Upper lobe of right lung (tissue), 1 donor: ENCODE measurements at places on chromosomes 1 and 21. TPM values are rescaled to one million over a fixed set of nuclear protein-coding genes. Genes with fewer than 3 reads are reported as not detected.

DNA sequence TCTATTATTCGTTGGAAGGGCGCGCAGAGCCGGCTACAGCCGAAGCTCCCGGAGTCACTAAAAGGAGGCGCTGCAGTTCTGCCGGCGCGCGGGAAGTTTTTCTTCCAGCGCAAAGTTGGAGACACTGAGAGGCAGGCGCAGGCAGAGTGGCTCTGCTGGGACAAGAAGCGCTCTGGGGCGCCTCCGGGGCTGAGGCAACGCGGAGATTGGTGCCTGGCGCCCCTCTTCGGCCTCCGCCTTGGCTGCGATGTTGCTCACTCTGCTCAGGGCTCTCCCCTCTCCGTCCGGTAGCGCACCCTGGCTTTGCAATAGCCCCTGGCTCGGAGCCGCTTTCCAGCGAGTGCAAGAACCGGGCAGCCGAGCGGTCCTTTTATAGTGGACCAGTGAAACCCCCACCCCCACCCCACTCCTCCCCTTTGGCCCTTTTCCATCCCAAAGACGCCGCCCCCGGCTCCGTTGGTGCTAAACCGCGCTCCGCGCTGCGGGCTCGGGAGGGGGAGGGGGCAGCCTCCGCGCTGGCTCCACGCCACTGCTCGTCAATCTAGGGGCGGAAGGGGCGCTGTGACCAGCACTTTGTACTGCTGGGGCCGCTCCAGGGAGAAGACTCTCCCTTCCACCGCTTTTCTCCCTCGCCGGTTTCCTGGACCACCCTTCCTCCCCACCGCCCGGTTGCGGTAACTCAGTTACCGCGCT lies at the start of gene ADAMTS1:
Gene ADAMTS1, minus strand, starts transcription at position 344 of the 693 bp plus-strand sequence. CDS start 455 bp downstream, outside the sequence.
- peaks cover 28% of the 10 kb centered on the region for H3K4me1 ChIP-seq
- peak within 1 kb of the TSS; percentile 79 for H3K4me3 ChIP-seq

DNA sequence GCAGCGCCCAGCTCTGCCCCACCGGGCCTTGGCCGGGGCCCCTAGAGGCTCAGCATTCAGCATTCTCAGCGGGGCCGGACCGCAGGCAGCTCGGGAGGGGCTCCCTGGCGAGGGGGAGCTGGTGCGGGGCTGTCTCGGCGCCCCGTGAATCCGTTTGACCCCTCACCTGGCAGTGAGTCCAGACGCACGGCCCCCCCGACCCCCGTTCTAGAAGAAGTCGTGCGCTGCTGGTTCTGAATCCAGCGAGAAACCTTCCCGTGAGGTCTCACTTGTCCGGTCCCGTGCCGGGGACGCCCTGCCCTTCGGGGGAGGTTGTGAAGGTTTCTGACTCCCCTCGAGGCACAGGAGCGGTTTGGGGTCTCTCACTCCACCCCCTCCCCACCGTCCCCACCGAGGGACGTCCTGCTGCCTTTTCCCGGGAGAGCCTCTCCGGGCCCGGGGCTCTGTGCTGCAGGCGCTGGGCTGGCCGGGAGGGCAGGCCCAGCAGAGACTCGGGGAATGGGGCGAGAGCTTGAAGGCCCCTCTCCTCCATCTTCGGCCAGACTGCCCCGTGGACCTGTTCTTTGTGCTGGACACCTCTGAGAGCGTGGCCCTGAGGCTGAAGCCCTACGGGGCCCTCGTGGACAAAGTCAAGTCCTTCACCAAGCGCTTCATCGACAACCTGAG lies 655 bp downstream of the COL6A1 start:
- peaks cover 2% of the 10 kb centered on the region for H3K4me1 ChIP-seq
- DNase-seq: no peak
- H3K27ac ChIP-seq: peak overlapping the region; percentile 70
- peaks cover 9% of the 10 kb centered on the region for H3K27me3 ChIP-seq
- peaks cover 15% of the 10 kb centered on the region for H3K36me3 ChIP-seq

GRCh38 chr21:40386294-40386911 lies 460.6 kb downstream of the DSCAM start:
- peak; percentile 81 for DNase-seq
- H3K36me3 ChIP-seq: no peaks in the 10 kb centered on the region
- H3K27me3 ChIP-seq: no peaks in the 10 kb centered on the region
- no peak overlapping the region for H3K4me3 ChIP-seq
- H3K27ac ChIP-seq: no peak overlapping the region

DNA sequence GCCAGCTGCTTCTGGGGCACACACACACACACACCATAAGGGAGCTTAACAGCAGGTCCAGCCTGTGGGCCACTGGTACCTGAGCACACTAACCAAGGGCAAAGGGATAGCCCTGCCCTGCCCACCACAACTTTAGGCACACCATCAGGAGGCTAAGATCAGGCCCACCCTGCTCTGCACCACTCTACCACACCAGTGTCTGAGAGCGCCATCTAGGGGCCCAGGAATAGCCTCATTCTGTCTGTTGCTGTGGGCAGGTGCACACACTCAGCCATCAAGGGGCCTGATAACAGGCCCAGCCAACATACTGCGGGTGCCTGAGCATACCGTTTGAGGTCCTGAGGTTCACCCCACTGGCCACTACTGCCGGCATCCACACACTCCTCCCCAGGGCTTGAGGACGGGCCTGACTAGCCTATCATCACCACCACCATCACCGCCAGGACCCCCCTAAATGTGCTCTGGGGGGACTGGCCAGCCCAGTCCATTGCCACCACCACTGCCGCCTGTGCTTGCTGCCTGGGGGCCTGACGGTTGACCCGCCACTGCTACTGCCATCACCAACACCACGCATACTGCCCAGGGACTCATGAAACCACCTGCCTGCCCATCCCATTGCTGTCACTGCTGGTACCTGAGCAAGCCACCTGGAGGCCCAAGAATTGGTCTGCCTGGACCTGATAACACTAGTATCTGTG lies 31.3 kb downstream of the NSL1 start:
- no peaks in the 10 kb centered on the region for H3K4me1 ChIP-seq
- no peak overlapping the region for H3K4me3 ChIP-seq
- H3K27ac ChIP-seq: no peak overlapping the region
- no peak for DNase-seq
- no peaks in the 10 kb centered on the region for H3K27me3 ChIP-seq

GRCh38 chr1:18011703-18012102 lies 95.9 kb upstream of the IGSF21 start:
- H3K4me3 ChIP-seq: no peak overlapping the region
- DNase-seq: no peak
- no peak overlapping the region for H3K27ac ChIP-seq
- no peaks in the 10 kb centered on the region for H3K36me3 ChIP-seq

GRCh38 chr1:33363021-33363420 lies 42.1 kb upstream of the A3GALT2 start:
- peaks cover 32% of the 10 kb centered on the region for H3K4me1 ChIP-seq
- no peak overlapping the region for H3K4me3 ChIP-seq
- DNase-seq: no peak
- no peak overlapping the region for H3K27ac ChIP-seq

DNA sequence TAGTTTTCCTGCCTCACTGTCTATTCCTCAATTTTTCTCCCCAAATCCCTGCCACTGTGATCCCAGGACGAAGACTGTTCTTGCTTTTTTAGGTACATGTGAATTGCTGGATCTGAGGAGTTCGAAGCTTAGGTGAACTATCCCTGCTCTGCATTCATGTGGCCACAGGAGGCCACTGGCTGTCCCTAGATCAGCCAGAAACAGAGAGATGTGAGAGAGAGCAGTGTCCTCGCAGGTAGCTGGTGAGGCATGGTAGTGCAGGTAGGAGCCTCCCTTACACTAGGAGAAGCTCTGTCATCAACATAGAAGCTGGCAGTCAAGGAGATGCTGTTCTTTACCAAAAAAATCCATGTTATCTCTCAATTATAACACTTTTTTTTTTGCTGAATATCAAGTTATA lies 71.5 kb downstream of the USP24 start:
- peaks cover 7% of the 10 kb centered on the region for H3K4me1 ChIP-seq
- H3K36me3 ChIP-seq: peaks cover 81% of the 10 kb centered on the region
- DNase-seq: no peak
- no peak overlapping the region for H3K4me3 ChIP-seq

GRCh38 chr1:44218503-44219300 lies 5.4 kb downstream of the DMAP1 start:
- DNase-seq: no peak
- no peaks in the 10 kb centered on the region for H3K27me3 ChIP-seq
- no peak overlapping the region for H3K27ac ChIP-seq
- peaks cover 62% of the 10 kb centered on the region for H3K36me3 ChIP-seq

- H3K36me3 ChIP-seq: no peaks in the 10 kb centered on the region
- H3K4me3 ChIP-seq: no peak overlapping the region
- peak; percentile 63 for DNase-seq
- no peak overlapping the region for H3K27ac ChIP-seq
Observed at GRCh38 chr21:43188592-43189210, 19.9 kb downstream of the CRYAA start.

DNA sequence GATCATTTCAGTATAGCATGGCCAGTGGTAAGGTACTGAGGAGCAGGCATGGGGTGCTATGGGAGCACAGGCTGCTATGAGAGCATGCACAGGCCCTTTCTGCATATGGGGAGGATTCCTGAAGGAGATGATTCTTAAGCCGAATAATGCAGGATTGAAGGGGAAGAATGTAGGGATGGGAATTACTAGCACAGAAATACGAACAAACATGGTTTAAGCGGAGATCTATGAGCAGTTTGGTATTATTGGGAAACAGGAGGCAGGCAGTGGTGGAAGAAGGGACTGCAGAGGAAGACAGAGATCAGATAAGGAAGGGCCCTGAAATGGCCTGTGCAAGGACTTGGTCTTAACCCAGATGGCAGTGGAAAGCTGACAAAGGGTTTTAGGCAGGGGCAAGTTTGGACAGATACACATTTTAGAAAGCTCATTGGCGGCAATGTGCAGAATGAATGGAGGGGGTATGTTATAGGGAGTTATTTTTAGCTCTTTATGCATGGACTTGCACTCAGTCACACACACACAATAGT lies 1.7 kb downstream of the OSCP1 start:
- no peaks in the 10 kb centered on the region for H3K27me3 ChIP-seq
- H3K4me1 ChIP-seq: peaks cover 5% of the 10 kb centered on the region
- no peak overlapping the region for H3K4me3 ChIP-seq
- DNase-seq: no peak
- no peak overlapping the region for H3K27ac ChIP-seq

DNA sequence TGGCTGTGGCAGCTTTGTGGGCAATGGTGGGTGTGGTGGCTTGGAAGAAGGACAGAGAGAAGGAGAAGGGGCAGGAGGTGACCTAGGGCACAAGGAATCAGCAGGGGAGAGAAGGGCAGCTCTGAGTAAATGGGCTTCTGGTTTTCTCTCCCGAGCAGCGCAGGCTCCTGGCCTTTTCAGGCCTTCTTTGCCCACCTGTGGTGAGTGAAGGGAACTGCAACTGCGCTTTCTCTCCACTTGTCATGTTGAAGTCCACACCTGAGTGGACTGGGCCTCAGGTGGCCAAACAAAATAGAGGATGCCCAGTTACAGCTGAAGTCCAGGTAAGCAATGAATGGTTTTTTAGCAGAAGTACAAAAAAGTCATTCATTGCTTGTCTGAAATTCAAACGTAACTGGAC lies 29.4 kb upstream of the KCNA10 start:
- H3K4me1 ChIP-seq: no peaks in the 10 kb centered on the region
- DNase-seq: no peak
- H3K4me3 ChIP-seq: no peak overlapping the region
- no peak overlapping the region for H3K27ac ChIP-seq
- no peaks in the 10 kb centered on the region for H3K36me3 ChIP-seq
- no peaks in the 10 kb centered on the region for H3K27me3 ChIP-seq

DNA sequence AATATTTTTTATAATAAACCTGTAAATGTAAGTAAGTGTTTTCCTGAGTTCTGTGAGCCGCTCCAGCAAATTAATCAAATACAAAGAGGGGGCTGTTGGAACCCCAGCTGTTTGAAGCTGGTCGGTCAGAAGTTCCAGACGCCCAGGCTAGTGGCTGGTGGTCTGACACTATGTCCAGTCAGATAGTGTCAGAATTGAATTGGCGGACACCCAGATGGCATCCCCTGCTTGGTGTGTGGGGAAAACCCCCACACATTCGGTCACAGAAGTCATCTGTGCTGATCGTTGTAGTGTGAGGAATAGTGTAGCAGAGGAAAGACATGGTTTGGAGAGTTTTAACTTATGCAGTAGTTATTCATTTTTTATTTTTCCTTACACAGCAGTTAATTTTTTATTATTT lies 32.4 kb downstream of the TBCE start:
- H3K27me3 ChIP-seq: no peaks in the 10 kb centered on the region
- no peaks in the 10 kb centered on the region for H3K36me3 ChIP-seq

- H3K36me3 ChIP-seq: no peaks in the 10 kb centered on the region
- H3K27ac ChIP-seq: peak overlapping the region; percentile 8
- no peak overlapping the region for H3K4me3 ChIP-seq
Observed at GRCh38 chr1:225771661-225772322, 5.8 kb upstream of the SRP9 start.

- H3K4me3 ChIP-seq: no peak overlapping the region
- no peaks in the 10 kb centered on the region for H3K27me3 ChIP-seq
- DNase-seq: no peak
- H3K4me1 ChIP-seq: no peaks in the 10 kb centered on the region
- no peaks in the 10 kb centered on the region for H3K36me3 ChIP-seq
Observed at GRCh38 chr1:77292551-77292950, 10.7 kb downstream of the AK5 start.

DNA sequence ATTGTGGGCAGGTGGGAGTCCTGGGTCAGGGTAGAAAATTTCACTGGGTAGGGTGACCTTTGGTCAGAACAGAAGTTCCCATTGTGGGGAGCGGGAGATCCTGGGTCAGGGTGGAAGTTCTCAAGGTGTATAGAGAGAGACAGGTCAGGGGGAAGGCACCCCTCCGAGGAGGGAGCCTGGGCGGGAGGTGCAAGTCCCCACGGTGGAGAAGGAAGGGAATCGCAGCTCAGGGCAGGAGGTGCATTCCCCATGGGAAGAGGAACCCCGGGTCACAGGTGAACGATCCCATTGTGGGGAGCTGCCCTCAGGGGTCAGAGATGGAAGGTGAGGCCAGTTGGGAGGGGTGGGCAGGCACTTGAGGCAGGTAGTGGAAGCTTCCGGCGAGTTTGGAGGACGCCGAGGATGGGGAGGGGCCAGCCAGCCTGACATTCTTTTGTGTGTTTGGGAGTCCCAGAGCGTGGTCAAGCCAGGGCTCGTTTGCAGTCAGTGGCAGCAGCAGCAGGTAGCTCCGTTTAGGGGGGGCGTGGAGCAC lies 637 bp downstream of the LYPLA2 start:
- peaks cover 25% of the 10 kb centered on the region for H3K4me1 ChIP-seq
- H3K4me3 ChIP-seq: peak overlapping the region; percentile 91
- no peaks in the 10 kb centered on the region for H3K27me3 ChIP-seq
- H3K36me3 ChIP-seq: peaks cover 55% of the 10 kb centered on the region
- DNase-seq: peak; percentile 72
- H3K27ac ChIP-seq: peak overlapping the region; percentile 82

Gene CRNN
- total RNA-seq: not detected

Gene NUF2
- 0.64 TPM for total RNA-seq

Gene PLA2G2D
- not detected for total RNA-seq

Gene CTSE
- total RNA-seq: 85.8 TPM

Gene LENEP
- total RNA-seq: not detected

Gene NBPF10
- total RNA-seq: 3.8 TPM
